Osteoblast (primary cell): ENCODE measurements at places on chromosomes 2 and 18. TPM values are rescaled to one million over a fixed set of nuclear protein-coding genes. Genes with fewer than 3 reads are reported as not detected.
A peak's percentile ranks its signal among the peaks of the same experiment; 100 is the strongest.

DNA sequence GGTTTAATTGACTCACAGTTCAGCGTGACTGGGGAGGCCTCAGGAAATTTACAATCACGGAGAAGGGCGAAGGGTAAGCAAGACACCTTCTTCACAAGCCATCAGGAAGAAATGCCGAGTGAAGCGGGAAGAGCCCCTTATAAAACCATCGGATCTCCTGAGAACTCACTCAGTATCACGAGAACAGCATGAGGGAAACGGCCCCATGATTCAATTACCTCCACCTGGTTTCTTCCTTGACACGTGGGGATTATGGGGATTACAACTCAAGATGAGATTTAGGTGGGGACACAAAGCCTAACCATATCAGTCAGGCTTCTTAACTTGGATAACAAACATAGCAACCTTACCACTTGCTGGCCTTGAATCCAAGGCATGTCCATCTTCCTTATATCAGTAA, 289.0 kb upstream of the STON1 start:
- no peak overlapping the region for H3K27ac ChIP-seq
- DNase-seq, result no peak
- no peak overlapping the region for H3K4me3 ChIP-seq
- H3K27me3 ChIP-seq, result no peaks in the 10 kb centered on the region

Gene LAMA3
- 8.3 and 33.3 TPM in 2 replicates for total RNA-seq

DNA sequence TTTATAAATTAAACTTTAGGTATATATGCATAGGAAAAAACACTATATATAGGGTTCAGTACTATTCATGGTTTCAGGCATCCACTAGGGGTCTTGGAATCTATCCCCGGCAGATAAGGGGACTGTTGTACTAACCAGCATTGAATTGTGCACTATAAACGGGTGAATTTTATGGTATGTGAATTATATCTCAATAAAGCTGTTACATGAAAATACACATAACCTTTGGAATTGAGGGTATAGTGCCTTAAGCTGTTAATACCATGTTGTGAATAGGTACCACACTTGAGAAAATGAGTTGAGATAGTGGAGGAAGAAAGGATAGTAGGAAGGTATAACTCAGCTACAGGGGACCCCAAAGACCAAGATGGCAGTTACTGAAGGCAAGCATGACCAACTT, 167.3 kb downstream of the HAUS1 start:
- DNase-seq, result no peak
- no peaks in the 10 kb centered on the region for H3K4me1 ChIP-seq
- no peak overlapping the region for H3K27ac ChIP-seq
- no peaks in the 10 kb centered on the region for H3K27me3 ChIP-seq

- H3K4me1 ChIP-seq, result no peaks in the 10 kb centered on the region
- H3K27me3 ChIP-seq, result no peaks in the 10 kb centered on the region
- H3K36me3 ChIP-seq, result no peaks in the 10 kb centered on the region
- no peak overlapping the region for H3K4me3 ChIP-seq
- no peak for DNase-seq
- H3K27ac ChIP-seq, result no peak overlapping the region
These were observed 197.2 kb downstream of the MYO3B start for GRCh38 chr2:170375192-170375591.

GRCh38 chr2:73297151-73297559, 3.8 kb upstream of the EGR4 start:
- no peak overlapping the region for H3K4me3 ChIP-seq
- H3K36me3 ChIP-seq, result no peaks in the 10 kb centered on the region
- H3K4me1 ChIP-seq, result no peaks in the 10 kb centered on the region
- H3K27me3 ChIP-seq, result peaks cover 48% of the 10 kb centered on the region
- DNase-seq, result peak; percentile 92
- H3K27ac ChIP-seq, result no peak overlapping the region

DNA sequence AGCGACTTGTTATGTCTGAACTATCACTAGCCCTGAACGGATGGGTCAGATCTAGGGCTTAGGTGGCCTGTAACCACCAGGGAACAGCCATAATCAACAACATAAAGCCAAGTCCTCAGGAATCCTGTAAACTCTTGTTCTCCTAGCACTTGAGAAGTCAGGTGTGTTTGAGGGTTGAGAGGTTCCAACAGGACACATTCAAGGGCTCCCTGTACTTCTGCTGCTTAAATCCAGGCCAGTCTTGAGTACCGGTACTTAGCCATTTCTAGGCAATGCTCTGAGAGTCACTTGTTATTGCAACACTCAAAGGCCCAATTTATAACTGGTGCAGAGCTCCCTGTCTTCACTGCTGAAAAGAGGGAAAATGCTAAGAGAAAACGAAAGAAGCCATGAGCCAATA, 21.6 kb upstream of the SLC40A1 start:
- H3K4me3 ChIP-seq, result no peak overlapping the region
- H3K27ac ChIP-seq, result no peak overlapping the region
- H3K36me3 ChIP-seq, result no peaks in the 10 kb centered on the region
- H3K4me1 ChIP-seq, result no peaks in the 10 kb centered on the region
- H3K27me3 ChIP-seq, result no peaks in the 10 kb centered on the region

- no peaks in the 10 kb centered on the region for H3K36me3 ChIP-seq
- H3K4me1 ChIP-seq, result peaks cover 12% of the 10 kb centered on the region
- DNase-seq, result no peak
- no peaks in the 10 kb centered on the region for H3K27me3 ChIP-seq
- no peak overlapping the region for H3K27ac ChIP-seq
- H3K4me3 ChIP-seq, result no peak overlapping the region
These were observed 96.0 kb downstream of the TMEM17 start for GRCh38 chr2:62410015-62410453.

DNA sequence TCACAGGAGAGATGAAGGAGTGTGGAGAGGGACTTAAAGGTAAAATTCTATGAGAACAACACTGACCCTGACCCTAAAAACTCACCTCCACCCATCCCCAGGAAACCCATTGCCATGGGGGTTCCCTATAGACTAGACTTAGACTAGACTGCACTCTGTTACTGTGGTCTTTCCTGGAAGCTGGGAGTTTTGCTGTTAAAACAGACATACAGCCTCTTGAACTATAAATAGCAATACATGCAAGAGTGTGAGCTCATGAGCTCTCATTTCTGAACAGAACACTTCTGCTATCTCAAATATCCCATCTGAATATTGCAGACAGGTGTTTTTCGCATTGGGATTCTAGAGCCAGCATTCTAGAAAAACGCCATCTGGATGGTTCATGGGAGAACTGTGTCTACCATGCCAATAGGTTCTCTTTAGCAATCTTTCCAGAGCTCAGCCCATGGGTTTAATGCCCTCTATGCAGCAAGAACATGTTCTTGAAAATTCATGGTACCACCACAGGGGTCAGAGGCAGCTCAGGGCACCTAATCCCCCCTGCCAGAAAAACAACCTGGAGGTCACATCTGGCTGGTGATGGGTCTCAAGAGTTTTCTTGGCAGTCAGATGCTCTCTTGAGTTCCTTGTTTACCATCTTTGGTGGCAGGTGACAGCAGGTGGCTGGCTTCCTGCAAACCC, 51.9 kb downstream of the SLC14A2 start:
- H3K4me3 ChIP-seq, result no peak overlapping the region
- H3K36me3 ChIP-seq, result no peaks in the 10 kb centered on the region
- DNase-seq, result no peak
- no peak overlapping the region for H3K27ac ChIP-seq
- H3K4me1 ChIP-seq, result peaks cover 29% of the 10 kb centered on the region

Gene KHK
- 0.29 and 0.36 TPM in 2 replicates for total RNA-seq

Gene LIMS3
- total RNA-seq, result 3.2 and 7.2 TPM in 2 replicates

Gene ICOS
- not detected in 2 replicates for total RNA-seq

GRCh38 chr2:197904446-197904845, 100.1 kb downstream of the PLCL1 start:
- H3K27ac ChIP-seq, result no peak overlapping the region
- no peaks in the 10 kb centered on the region for H3K27me3 ChIP-seq
- no peaks in the 10 kb centered on the region for H3K36me3 ChIP-seq
- DNase-seq, result no peak
- H3K4me1 ChIP-seq, result peaks cover 11% of the 10 kb centered on the region

- no peaks in the 10 kb centered on the region for H3K27me3 ChIP-seq
- no peak overlapping the region for H3K27ac ChIP-seq
- peaks cover 22% of the 10 kb centered on the region for H3K4me1 ChIP-seq
- H3K4me3 ChIP-seq, result no peak overlapping the region
- DNase-seq, result peak; percentile 90
These were observed 7.0 kb downstream of the SLC35F6 start for GRCh38 chr2:26770986-26771586.

Gene DSG1
- not detected in 2 replicates for total RNA-seq

GRCh38 chr2:144512891-144513351, 7.0 kb downstream of the ZEB2 start:
- H3K4me1 ChIP-seq, result peaks cover 72% of the 10 kb centered on the region
- H3K4me3 ChIP-seq, result peak overlapping the region; percentile 95
- H3K27ac ChIP-seq, result peak overlapping the region; percentile 93
- no peaks in the 10 kb centered on the region for H3K36me3 ChIP-seq
- no peaks in the 10 kb centered on the region for H3K27me3 ChIP-seq

DNA sequence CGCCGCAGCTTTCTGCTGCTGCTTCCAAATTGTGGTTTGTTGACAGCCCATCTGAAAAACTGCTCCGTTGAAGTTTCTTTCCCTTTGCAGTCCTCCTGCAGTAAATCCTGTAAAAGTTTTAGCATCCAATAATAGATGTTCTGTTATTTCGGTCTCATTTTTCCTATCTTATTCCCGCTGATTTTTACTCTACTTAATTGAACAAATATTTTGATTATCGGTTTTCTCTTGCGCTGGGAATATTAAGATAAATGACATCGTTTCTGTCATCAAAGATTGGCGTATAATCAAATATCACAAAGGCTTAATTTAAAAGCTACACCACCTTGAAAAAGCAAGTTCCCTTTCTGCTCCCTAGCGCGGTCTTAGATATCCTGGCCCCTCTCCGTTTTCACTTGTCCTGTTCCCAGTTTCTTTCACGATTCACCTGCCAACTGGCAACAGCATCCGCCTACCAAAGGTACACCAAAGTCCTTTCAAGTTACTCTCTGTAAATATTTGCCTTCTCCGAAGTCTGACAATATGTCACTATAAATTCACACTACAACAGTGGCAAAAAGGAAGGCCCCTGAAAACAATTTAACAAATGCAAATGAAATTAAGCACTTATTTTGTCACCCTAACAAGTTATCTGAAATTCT, 1.0 kb upstream of the STRN start:
- H3K27ac ChIP-seq, result peak overlapping the region; percentile 82
- peak; percentile 22 for DNase-seq

Gene OSR1
- total RNA-seq, result 15.2 and 20.9 TPM in 2 replicates
